ENCODE measurements at places on chromosomes 16 and 17.

DNA sequence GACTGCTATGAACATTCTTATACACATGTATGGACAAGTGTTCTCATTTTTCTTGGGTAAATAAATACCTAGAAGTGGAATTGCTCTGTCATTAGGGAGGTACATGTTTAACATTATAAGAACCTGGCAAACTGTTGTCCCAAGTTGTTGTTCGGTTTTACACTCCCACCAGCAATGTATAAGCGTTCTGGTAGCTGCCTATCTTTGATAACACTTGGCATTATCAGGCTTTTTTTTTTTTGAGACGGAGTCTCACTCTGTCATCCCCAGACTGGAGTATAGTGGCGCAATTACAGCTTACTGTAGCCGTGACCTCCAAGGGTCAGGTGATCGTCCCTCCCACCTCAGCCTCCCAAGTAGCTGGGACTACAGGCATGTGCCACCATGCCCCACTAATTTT is 16.3 kb downstream of the ATAD5 start:
- no peak for DNase-seq

GRCh38 chr16:20798364-20798763 is 7.9 kb downstream of the ERI2 start:
- no peak for DNase-seq

GRCh38 chr16:49085686-49086085 is 196.0 kb downstream of the CBLN1 start:
- no peak for DNase-seq

DNA sequence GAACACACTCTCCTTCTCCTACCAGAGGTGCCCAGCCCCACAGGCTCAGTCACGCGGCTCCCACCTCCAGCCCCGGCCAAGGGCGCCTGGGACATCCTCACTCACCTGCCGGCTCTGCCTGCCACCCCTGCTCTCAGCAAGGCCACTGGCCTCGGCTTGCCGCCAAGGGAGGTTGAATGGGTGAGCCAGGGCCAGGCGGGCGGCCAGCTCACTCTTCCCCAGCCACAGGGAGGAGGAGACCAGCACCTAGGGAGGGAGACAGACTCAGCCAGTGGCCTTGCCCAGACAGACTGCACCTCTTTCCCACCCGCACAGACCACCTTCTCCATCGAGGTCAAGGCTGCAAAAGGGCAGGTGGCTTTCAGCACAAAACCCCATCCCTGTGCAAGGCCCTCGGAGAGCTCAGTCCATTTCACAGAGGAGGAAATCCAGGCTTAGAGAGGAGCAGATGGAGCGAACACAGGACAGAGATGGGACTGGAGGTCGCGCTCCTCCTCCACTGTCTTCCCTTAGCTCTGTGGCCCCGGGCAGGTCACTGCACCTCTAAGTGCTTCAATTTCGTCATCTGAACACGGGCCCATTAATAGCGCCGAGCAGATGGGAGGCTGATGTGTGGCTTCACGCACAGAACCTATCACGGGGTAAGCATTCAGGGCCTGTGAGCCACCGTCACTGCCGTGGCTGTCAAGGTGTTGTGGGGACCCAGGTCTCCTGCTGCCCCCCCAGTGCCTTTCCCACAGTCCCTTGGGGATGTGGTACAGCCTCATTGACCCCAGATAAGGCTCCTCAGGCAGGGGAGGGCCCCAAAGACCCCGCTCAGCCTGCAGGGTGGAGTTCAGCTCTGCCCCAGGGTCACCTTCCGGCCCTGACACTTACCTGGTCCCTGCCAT is 56.1 kb downstream of the RMI2 start:
- DNase-seq, result no peak

- DNase-seq, result no peak
Measured at GRCh38 chr17:43400943-43401717, 2.3 kb downstream of the ARL4D start.

DNA sequence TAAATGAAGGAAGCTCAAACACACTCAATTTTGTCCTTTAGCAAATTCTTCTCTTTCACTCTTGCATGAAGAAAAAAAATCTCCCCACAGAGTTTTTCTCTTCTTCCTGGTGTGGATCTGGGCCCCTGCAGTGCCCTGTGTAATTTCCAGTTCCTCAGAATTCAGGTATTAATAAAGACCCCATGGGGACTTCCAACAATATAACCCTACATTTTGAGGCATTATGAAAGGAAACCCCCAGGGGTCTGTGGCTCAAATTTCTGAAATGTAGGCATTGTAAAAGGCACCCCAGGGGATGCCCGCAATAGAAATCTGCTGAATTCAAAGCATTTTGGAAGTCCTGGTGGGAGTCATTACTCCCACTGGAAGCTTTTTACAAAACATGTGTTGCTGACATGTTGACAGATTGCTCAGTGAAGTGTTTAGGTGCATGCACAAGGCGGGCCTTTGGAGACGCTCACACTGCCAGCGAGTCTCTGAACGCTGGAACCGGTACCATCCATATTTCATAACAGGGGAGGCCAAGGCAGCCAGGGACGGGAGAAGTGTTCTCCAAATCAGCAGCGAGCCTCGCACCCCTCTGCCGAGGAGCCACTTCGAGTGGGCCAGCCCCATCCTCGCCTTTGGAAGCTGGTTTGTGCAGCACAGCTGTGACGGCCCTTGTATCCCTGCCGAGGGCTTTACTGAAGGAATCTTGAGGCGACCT is 154.0 kb downstream of the ZNF423 start:
- DNase-seq, result no peak

DNA sequence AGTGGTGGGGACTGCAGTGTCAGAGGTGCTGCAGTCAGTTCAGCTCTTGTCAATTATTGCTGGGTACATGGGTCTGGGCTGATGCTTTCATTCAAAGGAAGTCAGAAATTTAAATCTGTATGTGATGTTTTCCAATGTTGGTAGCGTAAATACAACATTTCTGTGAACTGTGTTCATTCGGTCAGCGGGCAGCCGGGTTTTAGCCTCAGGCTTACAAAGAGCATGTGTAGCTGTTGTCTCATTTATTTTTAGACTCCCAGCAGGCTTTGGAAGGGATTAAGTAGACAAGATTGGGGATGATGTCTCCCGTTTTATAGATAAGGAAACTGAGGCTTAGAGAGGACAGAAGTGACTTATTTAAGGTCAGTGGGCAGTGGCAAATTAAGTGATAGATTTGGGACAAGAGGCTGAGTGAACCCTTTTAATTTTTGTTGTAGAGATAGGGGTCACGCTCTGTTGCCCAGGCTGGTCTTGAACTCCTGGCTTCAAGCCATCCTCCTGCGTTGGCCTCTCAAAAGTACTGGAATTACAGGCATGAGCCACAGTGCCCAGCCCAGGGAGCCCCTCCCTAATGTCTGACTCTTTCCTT is 8.1 kb downstream of the AQP8 start:
- DNase-seq, result no peak

GRCh38 chr17:30567231-30568116 is 90.3 kb downstream of the GOSR1 start:
- no peak for DNase-seq

GRCh38 chr17:8186446-8186786 is 3.6 kb downstream of the BORCS6 start:
- DNase-seq, result no peak

DNA sequence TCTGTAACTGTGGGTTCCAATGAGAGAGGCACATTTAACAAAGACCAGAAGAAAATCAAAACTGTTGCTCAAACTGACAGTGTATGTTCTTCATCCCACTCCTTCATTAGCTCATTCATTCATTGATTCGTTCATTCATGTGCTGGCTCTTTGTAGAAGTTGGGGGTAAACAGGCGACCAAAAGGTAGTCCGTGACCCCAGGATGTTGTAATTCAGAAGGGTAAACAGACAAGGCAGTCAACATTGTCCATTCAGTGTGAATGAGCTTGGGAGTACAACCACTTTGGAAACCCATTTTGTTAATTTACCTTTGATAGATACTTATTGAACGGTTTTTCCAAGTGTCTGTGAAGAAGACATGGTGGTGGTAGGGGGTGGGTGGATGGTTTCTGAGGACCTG is 26.1 kb downstream of the CDH13 start:
- no peak for DNase-seq
